Fibroblast of skin of abdomen (primary cell): ENCODE measurements at places on chromosomes 5 and 9.

- DNase-seq, result no peak
Observed at GRCh38 chr5:139814704-139815280, 19.2 kb downstream of the PSD2 start.

GRCh38 chr9:38768351-38768761, 48.4 kb upstream of the FAM240B start:
- DNase-seq, result no peak

- no peak for DNase-seq
Observed at GRCh38 chr5:38613992-38614836, 57.8 kb upstream of the LIFR start.

- DNase-seq, result no peak
Observed at GRCh38 chr9:74653410-74654080, 156.4 kb downstream of the RORB start.

- peak; percentile 23 for DNase-seq
Observed at GRCh38 chr5:133945568-133945967, 22.9 kb downstream of the C5orf15 start.

- DNase-seq, result peak; percentile 51
Observed at GRCh38 chr5:169435506-169436229, 134.7 kb upstream of the SLIT3 start.

DNA sequence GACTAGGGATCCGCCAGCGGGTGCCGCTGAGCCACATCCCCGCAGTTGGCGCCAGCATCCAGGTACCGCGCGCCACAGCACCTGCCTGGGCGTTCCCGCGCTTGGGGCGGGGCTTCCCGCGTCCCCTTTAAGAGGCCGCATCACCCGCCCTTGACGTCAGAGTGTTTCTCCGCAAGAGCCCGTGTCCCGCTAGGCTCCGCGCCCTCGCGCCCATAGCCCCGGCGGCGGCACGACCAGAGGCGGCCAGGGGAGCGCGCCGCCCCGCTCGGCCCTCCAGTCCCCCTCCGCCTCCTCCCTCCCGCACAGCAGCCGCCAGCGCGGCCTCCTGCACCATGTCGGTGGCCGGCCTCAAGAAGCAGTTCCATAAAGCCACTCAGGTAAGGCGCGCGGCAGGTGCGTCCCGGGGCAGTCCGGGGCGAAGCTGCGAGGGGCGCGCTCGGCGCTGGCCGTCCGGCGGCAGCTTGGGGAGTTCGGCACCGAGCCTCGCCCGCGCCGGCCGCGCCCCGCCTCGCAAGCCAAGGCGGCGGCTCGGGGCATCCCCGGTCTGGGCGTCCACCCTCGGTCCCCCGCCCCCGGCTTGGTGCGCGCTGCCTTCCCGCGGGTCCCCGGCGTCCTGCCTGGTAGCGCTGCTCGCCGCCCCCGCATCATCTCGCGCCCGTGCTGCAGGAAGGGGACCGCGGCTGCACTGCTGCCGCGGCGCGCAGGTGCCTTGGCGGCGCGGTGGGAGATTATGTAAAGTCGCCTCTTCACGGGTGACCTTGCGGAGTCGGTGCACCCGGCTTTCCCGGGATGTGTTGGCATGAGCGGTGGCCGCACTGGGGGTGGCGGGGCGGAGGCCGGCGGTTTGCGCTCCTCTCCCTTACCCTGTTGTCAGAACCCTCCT, at the start of gene SH3GL2:
TSS of gene SH3GL2 (plus strand) at position 156 of the 883 bp plus-strand sequence.
- peak; percentile 8 for DNase-seq

DNA sequence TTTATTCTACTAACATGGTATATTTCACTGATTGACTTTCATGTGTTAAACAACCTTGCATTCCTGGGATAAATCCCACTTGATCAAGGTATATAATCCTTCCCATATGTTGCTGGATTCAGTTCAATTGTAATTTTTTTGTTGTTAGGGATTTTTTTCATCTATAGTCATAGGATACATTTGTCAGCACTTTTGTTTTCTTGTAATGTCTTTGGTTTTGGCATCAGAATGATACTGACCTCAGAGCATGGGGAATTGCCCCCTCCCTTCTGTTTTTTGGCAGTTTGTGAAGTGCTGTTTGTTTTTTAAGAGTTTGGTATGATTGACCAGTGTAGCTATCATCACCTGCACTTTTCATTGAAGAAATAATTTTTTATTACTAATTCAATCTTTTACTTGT, 176.8 kb upstream of the RASEF start:
- DNase-seq, result peak; percentile 56

DNA sequence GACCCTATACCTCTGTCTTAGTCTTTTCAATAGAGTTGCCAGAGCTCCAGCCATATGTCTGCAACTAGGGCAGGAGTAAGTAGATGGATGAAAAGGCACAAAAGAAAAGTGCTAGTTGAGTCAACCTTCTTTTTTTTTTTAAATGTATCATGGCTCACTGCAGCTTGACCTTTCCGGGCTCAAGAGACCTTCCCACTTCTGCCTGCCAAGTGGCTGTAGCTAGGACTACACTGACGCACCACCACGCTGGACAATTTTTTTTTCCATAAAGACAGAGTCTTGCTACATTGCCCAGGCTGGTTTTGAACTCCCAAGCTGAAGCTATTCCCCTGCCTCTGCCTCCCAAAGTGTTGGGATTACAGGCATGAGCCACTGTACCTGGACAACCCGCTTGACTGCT, 27.3 kb downstream of the FOXE1 start:
- DNase-seq, result no peak

GRCh38 chr5:179732412-179732917, at the start of gene MAML1:
Gene MAML1 (plus strand): TSS chr5:179732822. CDS start chr5:179733113, 291 bp downstream.
- DNase-seq, result peak; percentile 100

GRCh38 chr5:157747766-157748700, 4.5 kb downstream of the LSM11 start:
- peak; percentile 23 for DNase-seq

- DNase-seq, result no peak
Observed at GRCh38 chr9:87520172-87520683, 22.6 kb downstream of the DAPK1 start.

GRCh38 chr5:21094619-21095018, 1106.6 kb upstream of the CDH18 start:
- no peak for DNase-seq

DNA sequence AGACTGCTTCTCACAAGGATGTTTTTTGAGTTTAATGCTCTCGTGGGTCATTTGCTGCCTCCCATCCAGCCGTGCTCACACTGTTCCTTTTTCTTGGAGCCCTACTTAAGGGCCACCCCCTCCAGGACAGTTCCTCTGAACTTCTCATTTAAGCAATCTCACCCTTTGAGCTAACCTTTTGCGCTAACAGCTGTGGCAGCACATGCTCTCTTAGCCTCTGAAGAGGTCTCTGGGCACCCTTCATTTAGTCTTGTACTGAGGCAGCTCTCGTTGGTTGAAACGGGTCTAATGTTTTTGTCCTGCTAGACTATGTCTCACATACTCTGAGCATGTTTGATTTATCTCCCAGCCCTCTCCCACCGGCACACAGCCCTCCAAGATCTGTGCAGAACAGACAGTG, 11.8 kb downstream of the ALDH1B1 start:
- DNase-seq, result no peak

DNA sequence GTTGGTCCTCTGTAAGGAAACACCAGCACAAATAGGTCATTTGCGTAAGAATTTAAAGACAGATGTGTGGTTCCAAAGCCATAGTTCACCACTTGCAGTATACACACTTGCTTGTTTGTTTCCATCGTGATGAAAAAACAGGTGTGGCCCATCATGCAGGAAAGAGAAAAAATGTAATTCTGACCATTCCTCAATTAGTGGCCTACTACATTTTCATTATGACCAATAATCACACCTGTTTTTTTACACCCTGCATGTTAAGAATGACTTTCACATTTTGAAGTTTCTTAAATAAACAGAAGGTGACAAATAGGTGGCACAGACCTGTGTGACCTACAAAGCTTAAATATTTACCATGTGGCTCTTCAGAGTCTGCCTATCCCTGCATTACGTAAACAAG, 2.2 kb upstream of the ICE1 start:
- no peak for DNase-seq

- DNase-seq, result peak; percentile 63
Observed at GRCh38 chr9:79129865-79130480, 441.8 kb upstream of the TLE4 start.

DNA sequence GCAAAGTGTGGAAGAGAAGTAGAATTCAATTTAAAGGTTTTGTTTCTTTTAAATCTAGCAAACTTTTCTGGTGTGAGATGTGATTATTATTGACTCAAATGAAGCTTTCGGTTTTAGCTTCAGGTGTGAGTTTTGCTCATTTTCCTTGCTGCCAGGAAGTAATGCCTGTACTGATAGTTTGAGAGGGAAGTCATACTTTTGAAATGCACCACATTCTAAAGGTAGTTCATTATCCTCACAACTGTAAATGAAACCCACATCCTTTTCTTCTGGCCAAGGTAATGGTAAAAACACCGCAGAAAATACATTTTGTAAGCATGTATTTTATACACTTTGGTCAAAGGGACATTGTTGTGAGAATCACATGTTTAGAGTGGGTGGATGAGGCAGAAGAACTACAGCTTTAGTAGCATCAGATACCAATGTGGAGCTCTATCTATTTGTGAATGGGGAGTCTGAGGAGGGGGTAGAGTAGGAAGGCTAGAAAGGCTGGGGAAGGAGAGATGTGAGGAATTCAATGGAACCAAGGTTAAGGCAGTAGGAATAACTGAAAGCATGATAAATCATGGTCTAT, 167.0 kb upstream of the CDKN2B start:
- DNase-seq, result no peak

DNA sequence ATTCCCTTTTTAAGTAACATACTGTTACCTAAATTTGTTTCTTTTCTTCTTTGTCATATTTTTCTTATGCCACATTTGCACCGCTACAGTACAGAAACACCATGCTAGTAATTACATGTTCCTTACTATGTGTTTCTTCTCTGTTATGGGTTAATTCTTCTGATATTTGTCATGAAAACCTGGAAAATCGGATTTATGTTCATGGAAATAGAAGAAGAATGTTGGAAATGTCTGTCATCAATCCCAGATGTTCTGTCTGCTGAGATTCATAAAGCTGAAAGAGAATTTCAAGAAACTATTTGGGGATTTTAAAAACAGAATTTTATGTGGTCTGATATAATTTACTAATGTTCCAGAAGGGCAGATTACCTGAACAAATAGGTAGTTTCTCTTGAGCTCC, 305.2 kb upstream of the NREP start:
- DNase-seq, result peak; percentile 53

DNA sequence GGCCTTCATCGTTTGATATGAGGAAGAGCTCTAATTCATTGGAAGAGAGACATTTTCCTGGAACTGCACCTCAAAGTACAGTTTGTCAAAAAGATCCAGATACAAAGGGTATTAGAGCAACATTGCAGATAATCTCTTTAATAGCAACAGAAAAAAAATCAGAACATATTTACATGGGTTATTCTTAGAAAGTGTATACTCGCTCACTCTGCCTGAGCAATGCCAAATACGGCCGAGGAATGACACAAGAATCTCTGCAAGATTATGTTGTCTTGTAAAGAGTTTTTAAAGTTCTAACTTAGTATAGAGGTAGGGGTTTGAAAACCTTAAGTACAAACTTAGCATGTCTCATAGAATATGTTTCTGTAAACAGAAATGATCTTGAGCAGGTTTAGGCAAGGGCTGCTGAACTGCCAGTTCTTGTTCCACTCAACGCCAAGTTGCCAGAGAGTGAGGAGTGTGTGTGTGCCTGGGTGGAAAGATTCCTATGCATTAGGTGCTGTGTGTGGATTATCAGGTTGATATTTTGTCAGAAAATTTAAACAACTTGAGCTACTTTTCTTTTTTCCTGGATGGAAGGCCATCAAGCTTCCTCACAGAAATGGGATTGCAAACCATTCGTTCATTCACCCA, 41.8 kb upstream of the ERCC6L2 start:
- DNase-seq, result no peak

DNA sequence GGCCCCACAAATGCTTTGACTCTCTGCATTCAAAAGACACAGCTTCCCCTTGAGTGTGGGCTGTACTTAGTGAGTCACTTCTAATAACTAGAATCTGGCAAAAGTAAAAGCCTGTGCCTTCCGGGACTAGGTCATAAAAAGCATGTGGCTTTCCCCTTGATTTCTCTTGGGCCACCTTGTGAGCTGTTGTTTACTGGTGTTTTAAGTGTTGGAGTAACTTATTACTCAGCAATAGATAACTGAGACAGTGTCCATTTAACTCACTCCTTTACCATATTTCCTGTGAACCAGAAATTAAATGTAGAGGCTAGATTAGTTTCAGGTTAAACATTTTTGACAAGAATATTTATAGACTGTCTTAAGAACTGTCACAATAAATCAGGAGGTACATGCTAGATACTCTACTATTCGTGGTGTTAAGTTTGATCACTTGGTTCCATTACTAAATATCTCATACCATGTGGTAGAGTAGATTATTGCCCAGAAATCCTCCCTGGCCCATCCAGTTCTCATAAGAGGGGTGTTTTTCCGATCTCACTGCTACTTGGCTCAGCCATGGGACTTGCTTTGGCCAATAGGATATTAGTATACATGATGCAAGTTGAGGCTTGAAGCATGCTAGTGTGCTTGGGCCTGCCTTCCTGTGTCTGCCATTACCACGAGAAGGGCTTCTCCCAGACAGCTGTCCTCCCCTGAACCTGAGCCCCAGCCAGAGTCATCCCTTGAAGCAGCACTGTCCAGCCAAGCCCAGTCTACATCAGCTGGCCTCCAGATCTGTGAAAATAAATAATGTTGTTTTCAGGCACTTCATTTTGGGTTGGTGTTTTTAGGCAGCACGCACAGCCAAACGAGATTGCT, 10.4 kb upstream of the CMBL start:
- DNase-seq, result no peak

DNA sequence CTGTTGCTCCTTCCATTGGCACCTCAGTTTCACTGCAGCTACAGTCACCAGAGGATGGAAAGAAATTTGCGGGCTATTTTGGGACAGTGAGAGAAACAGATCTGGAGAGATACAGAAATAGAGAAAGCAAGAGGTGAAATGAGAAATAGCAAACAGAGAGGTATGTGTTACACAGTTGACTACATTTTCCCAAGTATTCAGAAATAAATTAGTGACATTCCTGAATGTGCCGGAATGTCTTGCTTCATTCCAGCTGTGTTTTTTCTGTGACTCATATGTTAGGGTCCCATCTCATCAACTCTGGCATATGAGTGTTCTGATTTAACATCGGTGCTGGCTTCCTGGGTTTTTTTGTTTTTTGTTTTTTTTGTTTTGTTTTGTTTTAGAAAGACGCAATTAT, 63.8 kb upstream of the ZNF462 start:
- DNase-seq, result peak; percentile 93

DNA sequence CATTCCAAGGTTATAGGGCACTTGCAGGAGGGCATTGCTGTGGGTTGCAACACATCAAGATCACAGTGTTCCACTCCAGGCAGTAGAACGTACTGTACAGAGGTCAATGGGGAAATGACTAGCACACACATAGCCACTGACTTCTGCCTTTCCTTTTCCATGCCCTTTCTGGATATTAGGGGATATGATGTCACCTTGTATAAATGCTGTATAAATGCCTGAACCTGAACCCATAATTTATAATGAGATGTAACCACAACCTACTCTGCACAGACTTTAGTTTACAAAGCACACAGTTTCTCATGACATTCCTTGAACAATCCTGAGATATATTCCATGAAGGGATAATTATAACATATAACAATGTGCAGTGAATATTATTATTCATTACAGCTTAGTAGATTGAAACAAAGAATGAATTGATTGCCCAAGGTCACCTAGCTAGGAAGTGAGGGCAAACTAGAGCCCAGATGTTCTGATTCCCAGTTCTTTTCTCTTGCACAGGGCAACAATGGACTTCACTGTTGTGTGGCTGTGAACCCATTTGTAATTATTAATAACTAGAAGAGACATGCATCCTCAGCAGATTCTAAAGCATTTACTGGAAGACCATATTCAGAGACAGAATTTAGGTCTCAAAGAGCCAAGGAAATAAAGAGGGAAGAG, 5.6 kb upstream of the ABLIM3 start:
- peak; percentile 74 for DNase-seq

GRCh38 chr5:148806520-148806931, 19.9 kb upstream of the ADRB2 start:
- no peak for DNase-seq

GRCh38 chr9:30078195-30078594, 2306.2 kb upstream of the ACO1 start:
- DNase-seq, result no peak
